ENCODE measurements at places on chromosomes 1 and 21. TPM values are rescaled to one million over a fixed set of nuclear protein-coding genes. Genes with fewer than 3 reads are reported as not detected.

DNA sequence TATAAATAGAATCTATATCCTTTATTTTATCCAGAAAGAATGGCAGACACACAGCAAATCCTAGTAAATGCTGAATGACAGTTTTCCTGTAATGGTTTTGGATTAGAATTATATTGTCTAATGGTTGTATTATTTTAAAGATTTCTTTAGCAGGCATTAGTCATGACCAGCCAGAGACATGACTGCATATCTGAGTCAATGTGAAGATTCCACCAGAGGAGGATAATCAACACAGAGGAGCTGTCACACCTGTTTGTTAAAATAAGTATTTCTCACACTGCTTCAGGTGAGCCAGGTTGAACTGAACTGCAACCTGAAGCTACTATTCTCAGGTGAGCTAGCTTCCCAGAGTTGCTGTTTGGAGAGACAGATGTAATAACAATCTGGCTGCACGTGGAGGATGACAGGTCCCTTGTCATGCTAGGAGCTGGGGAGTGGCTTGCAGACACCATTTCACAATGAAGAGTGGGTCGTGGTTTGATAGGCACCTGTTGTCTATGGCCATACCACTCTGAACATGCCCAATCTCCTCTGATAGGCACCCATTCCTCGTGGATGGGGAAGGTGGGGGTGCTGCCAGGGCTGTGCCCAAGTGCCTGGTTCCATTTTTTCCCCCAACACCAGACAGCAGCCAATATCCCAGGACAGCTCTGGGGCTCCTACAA, 94.3 kb downstream of the KCNJ6 start:
- H3K4me1 ChIP-seq, result no peaks in the 10 kb centered on the region
- H3K36me3 ChIP-seq, result no peaks in the 10 kb centered on the region
- no peak overlapping the region for H3K4me3 ChIP-seq
- no peak for DNase-seq
- peaks cover 34% of the 10 kb centered on the region for H3K27me3 ChIP-seq

Gene GOLT1A
- 18.7 TPM for total RNA-seq

Gene OR2T33
- not detected for total RNA-seq

- H3K27me3 ChIP-seq, result no peaks in the 10 kb centered on the region
- H3K36me3 ChIP-seq, result no peaks in the 10 kb centered on the region
- no peak overlapping the region for H3K27ac ChIP-seq
- H3K4me1 ChIP-seq, result peaks cover 18% of the 10 kb centered on the region
- no peak overlapping the region for H3K4me3 ChIP-seq
Measured at GRCh38 chr1:41715441-41716095, 203.2 kb downstream of the HIVEP3 start.

- 0 out of 2 replicates have a peak, but pooled peaks cover 4% of the 10 kb centered on the region for H3K27me3 ChIP-seq
- no peak for DNase-seq
- no peak overlapping the region for H3K4me3 ChIP-seq
- H3K27ac ChIP-seq, result no peak overlapping the region
Measured at GRCh38 chr1:208714323-208714722, 470.1 kb upstream of the PLXNA2 start.
